ENCODE measurements at places on chromosomes 5 and 9.

DNA sequence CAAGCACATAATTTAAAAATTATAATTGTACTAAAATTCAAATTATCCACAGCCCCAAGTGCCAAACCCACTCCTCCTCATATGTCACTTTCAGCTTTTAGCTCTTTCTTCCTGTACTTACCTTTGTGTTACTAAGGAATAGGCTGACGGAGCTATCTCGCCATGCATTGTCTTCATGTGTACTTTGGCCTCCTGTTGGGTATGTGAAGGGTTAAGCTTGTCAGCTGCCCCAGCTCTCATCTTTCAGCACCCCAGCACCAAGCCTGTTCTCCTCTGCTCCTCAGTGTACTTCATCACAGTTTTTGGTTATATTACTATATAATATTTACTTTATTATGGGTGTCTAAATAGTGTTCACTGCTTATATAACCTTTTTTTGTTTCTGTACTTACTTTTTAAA, 46.2 kb downstream of the OSTF1 start:
- no peak for DNase-seq

DNA sequence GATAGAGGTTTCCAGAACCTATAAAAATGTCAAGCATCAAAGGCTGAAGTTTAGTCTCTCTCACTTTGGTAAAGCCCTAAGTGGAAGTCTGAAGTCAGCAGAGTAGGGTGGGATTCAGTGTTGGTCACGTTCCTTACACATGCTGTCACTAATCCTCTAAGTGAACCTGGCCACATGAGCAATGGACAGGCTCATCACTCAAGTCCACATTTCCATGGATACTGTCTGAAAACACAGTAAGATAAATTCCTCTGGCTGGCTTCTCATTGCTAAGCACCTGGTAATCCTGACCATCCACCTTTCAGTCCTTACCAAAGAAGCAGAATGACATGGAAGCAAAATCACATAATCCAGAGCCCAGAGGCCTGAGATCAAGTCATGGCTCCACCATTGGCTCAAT, 43.8 kb downstream of the GNA14 start:
- no peak for DNase-seq

- DNase-seq: peak; percentile 75
These were observed 10.9 kb downstream of the PTCH1 start for GRCh38 chr9:95505717-95506427.

GRCh38 chr5:24073107-24073506, 565.7 kb downstream of the PRDM9 start:
- DNase-seq: no peak

DNA sequence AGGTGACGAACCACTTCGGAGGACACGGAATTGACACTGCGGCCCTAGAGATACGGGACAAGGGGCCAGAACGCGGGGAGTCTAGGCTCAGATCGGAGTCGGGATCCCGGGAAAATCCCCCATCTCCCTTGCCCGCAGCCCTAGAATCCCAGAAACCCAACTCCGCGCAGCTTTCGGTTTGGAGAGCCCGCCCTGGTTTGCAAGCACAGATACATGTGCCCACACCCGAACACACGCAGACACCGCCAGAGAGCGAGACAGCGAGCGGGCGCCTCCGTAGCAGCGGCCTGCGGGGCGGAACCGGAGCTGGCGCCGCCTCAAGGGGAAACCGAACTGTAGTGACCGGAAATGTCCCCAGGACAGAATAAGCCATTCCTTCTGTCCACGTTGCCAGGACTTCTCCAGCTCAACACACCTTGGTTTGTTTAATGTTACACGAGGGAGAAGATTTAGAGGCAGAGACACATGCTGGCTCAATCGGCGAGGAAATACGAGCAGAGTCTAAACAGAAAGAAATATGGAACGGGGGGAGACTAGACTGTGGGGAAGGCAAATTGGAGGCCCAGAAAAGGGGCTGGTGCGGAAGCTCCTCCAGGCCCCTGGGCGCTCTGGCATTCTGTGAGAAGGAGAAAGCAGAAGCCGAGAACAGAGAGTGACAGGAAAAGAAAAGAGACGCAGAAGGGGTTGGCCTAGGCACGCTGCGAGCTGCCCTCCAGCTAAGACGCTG, 2.9 kb upstream of the PAX5 start:
- peak; percentile 79 for DNase-seq
